ENCODE measurements at places on chromosomes 3 and 15.

DNA sequence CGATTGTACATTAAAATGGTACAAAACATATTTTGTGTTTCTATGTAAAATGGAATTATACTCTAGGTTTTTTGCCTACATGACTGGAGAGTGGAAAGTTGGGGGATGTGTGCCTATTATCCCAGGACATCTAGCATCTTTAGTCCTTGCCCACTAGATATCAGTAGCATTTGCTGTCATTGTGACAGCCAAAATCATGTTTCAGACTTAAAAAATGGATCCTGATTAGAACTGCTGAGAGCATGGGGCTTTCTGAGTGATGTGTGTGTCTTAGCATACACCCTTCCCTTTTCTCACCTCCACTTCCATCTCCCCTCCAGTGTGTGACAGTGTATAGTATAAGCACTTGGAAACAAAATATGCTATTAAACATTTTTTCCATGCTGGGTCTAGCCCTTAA is 13.3 kb downstream of the ARMC8 start:
- DNase-seq = no peak

DNA sequence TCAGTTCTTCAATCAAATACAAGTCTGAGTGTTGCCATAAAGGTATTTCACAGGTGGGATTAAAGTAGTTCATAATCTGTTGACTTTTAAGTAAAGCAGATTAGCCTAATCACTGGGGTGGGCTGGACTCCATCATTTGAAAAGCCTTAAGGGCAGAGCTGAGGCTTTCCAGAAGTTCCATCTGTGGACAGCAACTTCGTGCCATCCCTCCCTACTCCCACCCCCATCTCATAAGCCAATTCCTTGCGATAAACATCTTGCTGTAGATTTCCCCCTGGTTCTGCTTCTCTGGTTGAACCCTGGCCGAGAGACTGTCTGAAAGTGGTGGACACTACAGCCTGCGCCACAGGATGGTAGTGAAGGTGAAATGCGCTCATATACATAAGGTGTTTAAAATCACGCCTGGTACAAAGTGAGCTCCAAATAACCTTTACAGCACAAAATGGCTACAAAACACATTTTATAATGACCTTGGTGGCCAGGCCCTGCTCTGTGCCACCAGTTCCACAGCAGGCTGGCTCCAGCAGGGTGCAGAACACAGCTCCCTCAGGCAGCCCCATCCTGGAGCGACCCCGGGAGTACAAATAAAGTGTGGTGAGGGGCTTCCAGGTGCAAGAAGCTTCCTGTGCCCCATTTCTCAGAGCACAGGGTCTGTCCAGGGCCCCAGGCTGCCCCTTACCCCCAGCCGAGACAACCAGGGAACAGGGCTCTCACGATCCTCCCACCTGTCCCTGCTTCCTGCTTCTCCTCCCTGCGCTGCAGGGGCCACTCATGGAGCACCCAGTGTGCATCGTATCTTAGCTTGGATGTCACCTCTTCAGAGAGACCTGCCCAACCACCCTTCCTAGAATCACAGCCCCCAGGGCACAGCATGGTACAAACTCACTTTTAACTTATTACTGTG is 25.8 kb upstream of the GATA2 start:
- no peak for DNase-seq

DNA sequence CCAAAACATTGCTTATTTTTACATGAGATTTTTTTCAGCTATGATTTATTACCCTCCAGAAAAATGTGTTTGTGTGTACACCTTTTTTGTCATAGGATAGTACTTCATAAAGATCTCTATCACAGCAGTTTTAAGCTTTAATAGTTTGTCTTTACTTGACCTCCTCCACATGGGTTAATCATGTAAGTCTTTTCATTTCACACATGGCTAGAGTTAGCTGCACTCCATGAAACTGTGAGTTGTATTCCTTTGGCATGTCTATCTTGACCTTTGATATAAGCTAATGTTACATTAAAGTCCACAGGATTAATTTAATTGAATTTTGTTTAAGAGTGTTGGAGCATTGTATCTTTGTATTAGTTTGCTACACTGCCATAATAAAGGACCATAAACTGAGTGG is 217.1 kb downstream of the OTOL1 start:
- no peak for DNase-seq

DNA sequence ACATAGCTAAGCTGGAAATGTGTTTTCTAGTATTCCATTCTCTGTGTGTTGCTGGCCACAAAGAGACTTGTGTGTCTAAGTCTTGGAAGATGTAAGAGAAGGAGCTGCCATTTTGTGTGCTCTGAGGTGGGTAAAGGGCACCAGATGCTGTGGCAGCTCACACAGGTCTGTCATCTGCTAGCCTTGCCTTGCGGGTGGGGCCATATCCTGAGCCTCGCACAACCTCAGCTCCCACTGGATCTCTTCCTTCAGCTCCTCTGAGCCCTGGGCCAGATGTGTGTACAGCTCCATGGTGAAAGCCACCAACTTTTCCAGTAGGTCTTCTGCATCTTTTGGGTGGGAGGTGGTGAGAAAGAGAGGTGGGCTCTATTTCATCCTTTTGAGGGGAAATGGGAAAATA is 6.7 kb upstream of the TMC3 start:
- no peak for DNase-seq

DNA sequence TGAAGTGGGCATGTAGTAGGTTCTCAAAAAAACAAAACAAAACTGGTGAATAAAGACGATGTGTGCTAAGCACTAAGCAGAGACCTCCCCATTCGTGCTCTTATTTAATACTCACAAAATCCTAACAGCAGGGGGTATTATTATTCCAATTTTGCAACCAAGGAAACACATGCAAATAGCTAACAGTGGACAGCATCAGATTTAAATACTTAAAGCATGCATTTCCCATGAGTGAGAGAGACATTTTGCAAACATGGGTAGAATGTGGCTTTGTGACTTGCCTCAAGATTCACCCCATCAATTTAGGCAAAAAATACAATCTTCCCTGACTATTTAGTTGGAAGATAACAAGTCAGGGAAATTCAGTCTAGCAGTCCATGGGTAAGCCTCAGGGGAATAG is 946.2 kb upstream of the CFAP20DC start:
- no peak for DNase-seq

- DNase-seq = no peak
Measured at GRCh38 chr3:132553826-132554225, 43.2 kb upstream of the ACKR4 start.

DNA sequence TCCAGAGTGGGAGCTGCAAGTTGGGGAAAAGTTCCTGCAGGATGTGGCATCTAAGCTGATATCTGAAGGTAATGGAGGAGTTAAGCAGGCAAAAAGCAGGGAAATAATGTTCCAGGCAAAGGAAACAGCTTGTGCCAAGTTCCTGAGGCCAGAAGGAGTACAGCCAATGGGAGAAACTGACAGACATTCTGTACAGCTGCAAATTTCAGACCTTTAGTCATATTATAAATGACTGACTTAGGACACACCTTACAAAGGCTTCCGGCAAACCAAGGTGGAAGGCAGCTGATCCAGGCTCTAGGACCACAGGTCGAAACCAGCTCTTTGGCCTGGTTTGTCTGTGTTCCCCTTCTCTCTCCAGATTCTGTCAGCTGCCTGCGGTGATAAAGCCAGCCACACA is 9.3 kb downstream of the WWTR1 start:
- DNase-seq = no peak

DNA sequence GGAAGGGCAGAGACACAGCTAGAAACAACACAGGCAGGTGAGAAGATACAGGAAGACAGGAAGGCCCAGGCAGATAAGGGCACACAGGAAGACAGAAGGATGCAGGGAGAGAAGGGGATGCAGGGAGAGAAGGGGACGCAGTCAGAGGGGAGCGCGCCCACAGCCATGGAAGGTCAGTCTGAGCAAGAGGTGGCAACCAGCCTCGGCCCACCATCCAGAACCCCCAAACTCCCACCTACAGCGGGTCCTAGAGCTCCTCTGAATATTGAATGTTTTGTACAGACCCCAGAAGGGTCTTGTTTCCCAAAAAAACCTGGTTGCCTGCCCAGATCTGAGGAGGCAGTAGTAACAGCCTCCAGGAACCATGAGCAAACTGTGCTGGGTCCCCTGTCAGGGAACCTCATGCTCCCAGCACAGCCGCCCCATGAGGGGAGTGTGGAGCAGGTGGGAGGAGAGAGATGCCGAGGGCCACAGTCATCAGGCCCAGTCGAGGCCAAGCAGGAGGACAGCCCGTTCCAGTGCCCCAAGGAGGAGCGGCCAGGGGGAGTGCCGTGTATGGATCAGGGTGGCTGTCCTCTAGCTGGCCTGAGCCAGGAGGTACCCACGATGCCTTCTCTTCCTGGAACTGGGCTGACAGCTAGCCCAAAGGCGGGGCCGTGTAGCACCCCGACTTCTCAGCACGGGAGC is 27.6 kb upstream of the SLC28A1 start:
- DNase-seq = no peak

DNA sequence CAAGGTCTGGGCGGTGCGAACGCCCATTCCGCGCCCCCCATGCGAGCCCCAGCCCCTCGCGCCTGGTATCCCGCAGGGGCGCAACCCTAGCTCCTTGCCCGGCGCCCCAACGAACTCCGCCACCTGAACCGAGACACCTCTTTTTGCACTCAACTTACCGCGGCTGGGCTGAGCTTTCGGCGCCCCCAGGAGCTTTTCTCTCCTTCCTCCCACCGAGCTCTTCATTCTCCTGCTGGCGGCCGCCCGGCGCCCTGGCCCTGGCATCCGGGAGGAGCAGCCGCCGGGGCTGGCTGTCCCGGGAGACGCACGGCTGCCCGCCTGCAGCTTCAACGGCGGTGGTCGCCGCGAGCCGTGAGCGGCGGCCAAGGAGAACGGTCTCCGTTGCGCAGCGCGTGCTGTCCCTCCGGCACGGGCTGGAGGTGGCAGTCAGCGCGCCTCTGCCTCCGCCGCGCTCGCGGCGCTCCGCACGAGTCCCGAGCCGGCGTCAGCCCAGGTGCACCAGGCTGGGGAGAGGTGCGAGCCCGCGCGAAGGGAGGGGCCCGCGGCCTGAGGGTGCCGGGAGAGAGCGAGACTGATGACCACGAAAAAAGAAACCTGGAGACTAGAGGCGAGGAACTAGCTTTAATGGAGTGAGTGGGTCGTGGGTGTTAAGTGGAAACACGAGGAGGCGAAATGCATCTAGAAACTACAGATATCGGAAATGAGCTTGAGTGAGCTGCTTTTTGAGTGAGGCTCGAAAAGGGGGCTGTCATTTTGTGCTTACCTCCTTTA is 621.5 kb upstream of the ZNF385D start:
- no peak for DNase-seq

- DNase-seq = peak; percentile 85
Measured at GRCh38 chr3:72520690-72521308, 327.4 kb downstream of the SHQ1 start.

GRCh38 chr3:146148468-146148931 is 12.5 kb downstream of the PLOD2 start:
- DNase-seq = no peak

- no peak for DNase-seq
Measured at GRCh38 chr3:12303993-12304392, 15.1 kb downstream of the PPARG start.

DNA sequence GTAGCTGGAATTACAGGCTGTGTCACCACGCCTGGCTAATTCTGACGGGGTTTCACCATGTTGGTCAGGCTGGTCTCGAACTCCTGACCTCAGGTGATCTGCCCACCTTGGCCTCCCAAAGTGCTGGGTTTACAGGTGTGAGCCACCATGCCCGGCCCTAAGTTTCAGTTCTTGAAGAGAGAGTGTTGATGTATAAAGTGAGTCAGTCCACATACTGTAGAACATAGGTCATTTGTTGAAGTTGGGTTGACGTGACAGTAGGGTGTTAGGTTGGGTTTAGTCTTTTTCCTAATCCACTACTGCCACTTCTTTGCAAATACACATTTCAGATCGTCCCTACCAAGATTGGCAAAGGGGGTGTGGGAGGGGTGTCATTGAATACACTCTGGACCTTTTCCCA is 15.2 kb downstream of the DNAJC19 start:
- DNase-seq = no peak

DNA sequence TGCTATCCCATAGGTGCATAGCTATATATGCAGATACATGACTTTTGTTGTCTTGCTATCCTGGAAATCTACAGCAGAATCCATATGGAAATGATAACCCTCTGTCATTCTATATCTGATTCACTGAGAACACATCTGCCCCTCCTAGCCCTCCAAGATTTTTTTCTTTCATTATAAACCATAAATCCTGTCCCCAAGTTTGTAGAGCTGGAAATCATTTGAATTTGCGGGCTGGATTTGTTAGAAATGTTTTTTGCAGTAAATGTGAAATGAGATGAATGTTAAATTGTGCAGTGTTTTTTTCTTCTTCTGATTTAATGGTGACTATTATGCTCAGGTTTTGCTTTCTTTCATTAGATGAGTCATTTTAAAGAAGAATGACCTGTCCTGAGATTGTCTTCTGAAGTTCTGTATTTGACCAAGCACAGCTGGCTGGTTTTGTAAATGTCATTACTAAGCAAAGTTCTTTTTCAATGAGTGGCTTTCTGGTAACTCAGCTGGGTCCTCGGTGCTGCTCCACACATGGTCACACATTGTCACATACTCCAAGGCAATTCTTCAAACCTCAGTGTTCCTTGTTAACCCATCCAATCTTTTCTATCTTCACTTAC is 25.3 kb upstream of the ABHD17C start:
- DNase-seq = no peak

GRCh38 chr3:23389686-23390085 is 186.6 kb downstream of the UBE2E2 start:
- no peak for DNase-seq

GRCh38 chr15:73539212-73540128 is 93.7 kb downstream of the NPTN start:
- DNase-seq = no peak

- peak; percentile 10 for DNase-seq
Measured at GRCh38 chr15:31080591-31081014, 20.9 kb downstream of the TRPM1 start.

DNA sequence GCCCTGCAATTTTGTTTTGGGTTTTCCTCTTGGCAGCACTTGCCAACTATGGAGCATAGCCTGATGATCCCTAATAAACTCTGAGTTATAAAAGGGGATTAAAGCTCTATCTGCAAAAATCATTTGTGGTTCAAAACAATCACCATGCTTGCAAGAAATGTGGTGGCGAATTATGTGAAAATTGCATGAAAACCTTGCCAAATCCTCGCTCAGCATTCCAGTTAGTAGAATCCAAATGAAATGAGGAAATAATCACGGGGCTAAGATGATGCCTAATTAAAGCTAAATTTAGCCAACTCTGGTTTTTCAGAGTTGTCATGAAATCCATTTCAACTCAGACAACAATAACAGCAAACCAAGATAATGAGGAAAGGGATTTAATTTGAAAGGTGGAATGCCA is 73.0 kb upstream of the PROK2 start:
- no peak for DNase-seq

DNA sequence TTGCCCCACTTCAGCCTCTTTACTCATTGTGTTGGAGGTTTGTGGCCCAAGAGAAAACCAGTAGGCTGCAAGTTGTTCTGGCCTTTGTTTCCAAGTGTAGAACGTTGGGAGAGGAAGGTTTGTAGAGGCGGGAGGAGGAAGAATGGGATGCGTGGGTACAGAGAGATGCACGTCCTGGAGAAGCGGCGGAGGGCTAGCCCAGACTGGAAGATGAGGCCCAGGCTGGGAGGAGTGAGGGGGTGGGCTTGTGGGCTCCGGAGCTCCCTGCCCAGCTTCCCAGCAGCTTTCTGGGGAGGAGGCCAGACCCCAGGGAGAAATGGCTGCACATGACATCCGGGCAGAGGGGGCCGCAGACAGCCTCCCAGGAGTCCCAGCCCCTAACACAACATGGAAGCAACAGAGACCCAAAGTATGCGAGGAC is 5.3 kb downstream of the PLA2G4F start:
- DNase-seq = no peak

Measured in activated T-cell treated with anti-CD3 and anti-CD28 coated beads, Interleukin-2, amount 50 U/mL, for 72 hours (primary cell).